ENCODE measurements at places on chromosomes 16 and 17. TPM values are rescaled to one million over a fixed set of nuclear protein-coding genes. Genes with fewer than 3 reads are reported as not detected.

Gene TNS4
- 0.44 TPM for total RNA-seq

Gene IRX5
- total RNA-seq = 1.9 TPM

Gene DNASE1L2
- 5.7 TPM for total RNA-seq

Gene TTYH2
- 0.28 TPM for total RNA-seq

Gene RND2
- total RNA-seq = 0.40 TPM

Gene TSPAN10
- total RNA-seq = 4.2 TPM

Gene METTL26
- total RNA-seq = 117 TPM

Gene SPAG9
- 126 TPM for total RNA-seq

Gene ZNF771
- 11.3 TPM for total RNA-seq

Gene ZBTB4
- 27.2 TPM for total RNA-seq

Gene SLC6A2
- total RNA-seq = not detected

DNA sequence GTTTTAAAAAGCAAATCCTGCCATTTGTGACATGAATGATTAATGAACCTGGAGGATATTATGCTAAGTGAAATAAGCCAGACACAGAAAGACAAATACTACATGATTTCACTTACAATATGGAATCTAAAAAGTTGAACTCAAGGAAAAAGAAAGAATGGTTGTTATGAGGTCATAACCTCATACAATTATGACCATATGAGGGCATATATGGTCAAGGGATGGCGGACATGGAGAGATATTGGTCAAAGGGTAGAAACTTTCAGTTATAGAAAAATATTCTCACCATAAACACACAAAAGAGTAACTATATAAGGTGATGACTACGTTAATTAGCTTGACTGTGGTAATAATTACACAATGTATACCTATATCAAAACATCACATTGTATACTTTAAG lies 56.5 kb downstream of the MYO1D start:
- no peak for DNase-seq

DNA sequence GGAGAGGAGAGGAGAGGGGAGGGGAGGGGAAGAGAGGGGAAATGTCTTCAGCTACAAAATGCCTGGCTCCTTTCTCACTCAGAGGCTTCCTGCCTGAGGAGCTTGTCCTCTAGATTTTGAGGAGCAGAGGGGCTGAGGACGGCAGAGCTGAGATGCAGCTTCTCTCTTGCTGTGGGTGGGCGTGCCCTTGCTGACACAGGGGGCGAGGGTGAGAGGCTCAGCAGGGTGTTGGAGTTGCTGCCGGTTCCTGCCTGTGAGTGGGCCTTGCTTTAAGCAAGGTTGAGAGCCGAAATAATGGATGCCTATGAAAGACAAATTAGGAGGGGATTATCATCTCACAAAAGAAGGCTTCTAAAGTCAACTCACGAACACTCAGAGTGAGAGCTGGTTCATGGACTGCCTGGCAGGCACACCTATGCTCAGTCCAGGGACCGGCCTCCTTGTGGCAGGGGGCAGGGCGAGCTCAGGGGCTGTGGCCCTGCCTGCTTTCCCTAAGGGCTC lies 215.6 kb downstream of the MSI2 start:
- no peak for DNase-seq

DNA sequence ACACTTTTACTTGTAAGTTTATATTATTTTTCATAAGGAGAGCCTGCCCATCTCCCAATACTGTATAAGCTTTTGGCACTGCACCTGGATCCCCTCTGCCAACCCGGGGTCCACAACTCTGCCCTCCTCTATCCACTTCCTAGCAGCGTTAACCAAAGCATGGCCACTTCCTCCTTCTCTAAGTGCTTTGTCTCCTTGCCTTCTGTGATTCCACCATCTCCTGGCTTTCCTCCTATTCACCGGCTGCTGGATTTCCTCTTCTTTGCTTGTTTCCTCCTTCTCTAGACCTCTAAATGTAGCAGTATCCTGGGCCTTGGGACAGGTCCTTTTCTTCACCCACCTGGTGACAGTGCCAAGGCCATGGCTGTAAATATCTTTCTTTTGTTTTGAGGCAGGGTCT lies 20.0 kb upstream of the WFIKKN2 start:
- DNase-seq = no peak

DNA sequence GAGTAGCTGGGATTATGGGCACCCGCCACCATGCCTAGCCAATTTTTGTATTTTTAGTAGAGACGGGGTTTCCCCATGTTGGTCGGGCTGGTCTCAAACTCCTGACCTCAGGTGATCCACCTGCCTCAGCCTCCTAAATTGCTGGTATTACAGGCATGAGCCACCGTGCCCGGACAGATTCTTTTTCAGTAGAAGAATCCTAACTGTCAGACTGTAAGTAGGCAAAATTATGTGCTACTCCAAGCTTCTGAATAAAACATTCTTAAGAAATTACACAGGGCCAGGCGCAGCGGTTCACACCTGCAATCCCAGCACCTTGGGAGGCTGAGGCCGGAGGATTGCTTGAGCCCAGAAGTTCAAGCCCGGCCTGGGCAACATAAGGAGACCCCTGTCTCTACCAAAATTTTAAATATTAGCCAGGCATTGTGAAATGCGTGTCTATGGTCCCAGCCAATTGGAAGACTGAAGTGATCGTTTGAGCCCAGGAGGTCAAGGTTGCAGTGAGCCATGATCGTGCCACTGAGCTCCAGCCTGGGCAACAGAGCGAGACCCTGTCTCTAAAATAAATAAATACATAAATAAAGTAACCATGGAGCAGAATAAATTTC lies 66.7 kb upstream of the KIFC3 start:
- no peak for DNase-seq

- DNase-seq = no peak
Observed at GRCh38 chr17:46817151-46817900, 1.2 kb downstream of the WNT3 start.

- DNase-seq = no peak
Observed at GRCh38 chr17:21302711-21303425, 18.4 kb downstream of the MAP2K3 start.

GRCh38 chr17:14792746-14793145 lies 472.4 kb downstream of the PMP22 start:
- no peak for DNase-seq

GRCh38 chr16:20620770-20621169 lies 44.6 kb upstream of the ACSM2B start:
- DNase-seq = no peak

- DNase-seq = no peak
Observed at GRCh38 chr17:74663561-74663960, 40.0 kb upstream of the CD300E start.

DNA sequence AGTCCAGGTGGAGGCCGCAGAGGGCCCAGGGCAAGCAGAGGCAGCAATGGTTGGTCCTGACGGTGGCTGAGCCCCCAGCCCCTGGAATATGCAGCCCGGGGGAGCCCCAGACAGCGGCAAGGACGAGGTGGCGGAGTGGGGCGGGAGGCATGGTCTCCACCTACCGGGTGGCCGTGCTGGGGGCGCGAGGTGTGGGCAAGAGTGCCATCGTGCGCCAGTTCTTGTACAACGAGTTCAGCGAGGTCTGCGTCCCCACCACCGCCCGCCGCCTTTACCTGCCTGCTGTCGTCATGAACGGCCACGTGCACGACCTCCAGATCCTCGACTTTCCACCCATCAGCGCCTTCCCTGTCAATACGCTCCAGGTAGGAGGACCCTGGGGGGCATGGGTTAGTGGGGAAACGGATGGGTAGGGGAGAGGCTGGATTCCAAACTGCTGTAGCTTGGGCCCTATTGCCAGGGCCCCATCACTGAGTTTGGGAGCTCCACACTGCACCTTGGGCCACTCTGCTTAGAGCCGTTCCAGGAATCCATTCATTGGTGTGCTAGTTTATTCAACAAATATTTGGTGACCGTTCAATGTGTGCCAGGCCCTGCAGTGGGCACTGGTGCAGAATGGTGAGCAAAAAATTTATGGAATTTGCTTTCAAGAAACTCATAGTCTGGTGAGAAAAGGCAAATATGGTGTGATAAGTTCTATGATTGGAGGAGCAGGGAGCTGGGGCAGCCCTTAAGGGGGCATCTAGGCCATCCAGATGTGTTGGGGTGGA lies 3.8 kb downstream of the RASL10B start:
- DNase-seq = no peak

DNA sequence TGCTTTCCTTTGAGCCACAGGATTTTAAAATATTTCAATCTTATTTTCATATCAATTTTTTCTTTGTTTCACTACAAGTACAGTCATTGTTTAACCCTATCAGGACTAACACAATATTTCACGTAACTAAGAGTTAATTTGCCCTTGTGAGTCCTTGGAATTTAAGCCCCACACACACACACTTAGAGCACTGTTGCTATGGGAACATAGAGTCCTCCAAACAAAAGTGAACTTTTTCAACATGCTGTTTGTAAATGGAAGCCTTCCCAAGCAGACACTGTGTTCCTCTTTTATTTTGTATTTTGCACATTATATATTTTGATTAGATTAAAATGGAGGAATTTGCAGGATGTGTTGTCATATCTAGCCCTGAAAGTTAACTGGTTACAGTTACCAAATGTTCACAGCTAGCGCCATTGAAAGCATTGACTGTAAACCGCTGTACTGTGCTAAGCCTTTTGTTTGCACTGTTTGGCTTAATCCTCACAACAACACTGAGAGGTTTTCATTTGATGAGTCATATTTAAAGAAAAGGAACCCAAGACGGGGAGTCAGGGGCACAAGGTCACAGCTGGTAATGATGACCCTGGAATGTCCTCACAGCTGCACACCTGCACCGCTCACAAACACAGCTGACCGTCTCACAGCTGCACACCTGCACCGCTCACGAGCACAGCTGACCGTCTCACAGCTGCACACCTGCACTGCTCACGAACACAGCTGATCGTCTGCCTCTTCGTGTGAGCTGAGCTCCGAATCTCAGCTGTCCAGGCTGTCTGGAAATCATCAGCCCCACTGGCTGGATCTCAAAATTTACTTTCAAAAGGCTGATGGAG lies 6.3 kb downstream of the HSBP1 start:
- peak; percentile 17 for DNase-seq

GRCh38 chr17:64183815-64184214 lies 53.9 kb upstream of the ERN1 start:
- no peak for DNase-seq

GRCh38 chr17:44543213-44543904 lies 13.9 kb upstream of the FZD2 start:
- peak; percentile 81 for DNase-seq

DNA sequence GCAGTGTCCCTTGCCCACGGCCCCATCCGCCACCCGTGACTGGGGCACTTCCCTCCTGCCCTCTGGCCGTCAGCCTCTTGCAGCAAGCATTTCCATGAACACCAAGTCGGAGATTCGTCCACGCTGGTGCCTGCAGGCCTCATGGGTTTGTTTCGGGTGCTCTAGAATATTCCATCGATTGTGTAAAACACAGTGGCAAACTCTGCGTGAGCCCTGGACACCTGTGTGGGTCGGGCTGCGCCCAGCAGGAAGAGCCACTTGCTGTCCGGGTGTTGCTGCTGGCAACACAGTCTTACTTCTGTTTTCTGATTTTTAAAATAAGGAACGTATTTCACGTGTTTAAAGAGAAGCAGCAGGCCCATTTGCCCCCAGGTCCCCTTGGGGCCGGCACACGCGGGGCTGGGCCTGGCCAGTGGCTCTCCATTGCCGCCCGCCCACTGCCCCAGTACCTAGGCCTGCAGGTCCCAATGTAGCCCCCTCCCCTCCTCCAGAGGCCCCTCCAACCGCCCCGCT lies 10.0 kb downstream of the CYBC1 start:
- no peak for DNase-seq

DNA sequence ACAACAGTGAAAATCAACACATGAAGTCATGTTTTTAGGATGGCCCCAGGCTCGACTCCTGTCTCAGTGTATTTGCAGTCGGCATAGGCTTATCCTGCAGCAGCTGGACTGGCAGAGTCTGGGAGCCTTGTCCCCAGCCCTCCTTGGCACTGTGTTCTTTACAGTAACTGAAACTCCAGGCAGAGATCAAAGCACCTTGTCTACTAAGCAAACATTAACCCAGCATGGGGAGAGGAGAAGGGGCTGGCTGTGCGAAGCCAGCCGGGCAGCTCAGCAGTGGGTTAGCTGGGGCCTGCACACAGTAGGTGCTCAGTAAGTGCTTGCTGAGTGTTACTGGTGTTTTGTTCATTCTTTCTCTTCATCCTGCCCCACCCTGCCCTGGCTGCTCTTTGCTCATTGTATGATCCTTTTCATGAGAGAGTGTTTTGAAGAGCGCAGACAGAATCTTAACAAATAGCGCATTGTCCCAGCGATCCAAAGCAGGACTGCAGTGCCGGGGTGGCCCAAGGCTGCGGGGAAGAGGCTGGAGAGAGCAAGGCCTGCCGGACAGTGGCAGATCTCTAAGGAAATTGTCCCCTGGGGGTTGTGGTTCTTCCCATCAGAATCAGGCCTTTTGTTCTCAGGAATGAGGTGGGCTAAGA lies 23.5 kb upstream of the ITGB4 start:
- DNase-seq = peak; percentile 32

GRCh38 chr16:85204242-85205010 lies 92.2 kb upstream of the CIBAR2 start:
- DNase-seq = no peak

- no peak for DNase-seq
Observed at GRCh38 chr17:71363661-71364060, 757.2 kb upstream of the SOX9 start.

GRCh38 chr16:12344577-12345343 lies 368.2 kb downstream of the SNX29 start:
- DNase-seq = no peak

DNA sequence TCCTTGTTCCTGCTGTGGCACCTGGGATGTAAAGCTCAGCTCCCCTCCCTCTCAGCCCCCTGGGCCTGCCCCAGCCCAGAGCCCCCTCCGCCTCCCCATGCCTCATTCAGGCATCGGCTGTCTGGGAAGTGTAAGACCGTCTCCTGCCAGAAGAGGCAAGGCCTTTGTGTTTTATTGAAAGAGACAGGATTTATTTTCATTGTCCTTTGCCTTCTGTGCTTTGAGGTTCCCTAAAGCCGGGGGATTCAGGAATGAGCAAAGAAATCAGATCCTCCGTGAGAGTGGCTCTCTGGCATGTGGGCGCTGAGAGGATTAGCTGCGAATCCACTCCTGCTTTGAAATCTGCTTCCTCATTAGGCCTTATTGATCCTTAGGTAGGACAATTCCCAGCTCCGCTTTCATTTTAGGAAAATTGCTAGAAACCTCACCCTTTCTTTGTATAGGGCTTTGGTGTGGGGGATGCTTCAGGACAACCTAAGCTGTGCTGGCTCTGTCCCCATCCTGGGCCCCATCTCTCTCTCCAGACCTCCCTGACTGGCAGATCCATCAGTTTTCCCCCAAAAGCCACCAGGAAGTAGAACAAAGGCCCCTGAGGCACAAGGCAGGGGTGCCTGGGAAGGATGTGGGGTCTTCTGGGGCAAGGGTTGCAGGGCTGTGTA lies 211.5 kb upstream of the TNRC6C start:
- DNase-seq = no peak

DNA sequence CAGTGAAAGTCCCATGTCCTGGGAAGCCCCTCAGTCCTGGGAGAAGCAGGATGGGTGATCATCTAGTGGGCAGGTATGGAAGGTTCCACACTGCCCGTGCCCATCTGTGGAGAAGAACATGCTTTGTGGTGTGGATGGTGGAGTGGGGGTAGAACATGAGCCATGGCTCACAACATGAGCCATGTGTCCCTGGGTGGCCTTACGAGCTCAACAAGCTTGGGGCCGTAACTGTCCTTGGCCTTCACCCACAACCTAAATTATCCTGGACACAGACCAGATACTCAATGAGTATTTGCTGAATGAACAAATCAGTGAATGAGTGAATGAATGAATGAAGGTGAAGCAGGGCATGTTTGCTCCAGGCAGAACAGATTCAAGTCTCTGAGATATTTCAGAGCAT lies 13.5 kb downstream of the SOX8 start:
- no peak for DNase-seq

Data from Calu3 (cell line).